Right lung (tissue), 10 donors: ENCODE measurements at places on chromosomes 6 and 20. TPM values are rescaled to one million over a fixed set of nuclear protein-coding genes. Genes with fewer than 3 reads are reported as not detected.

DNA sequence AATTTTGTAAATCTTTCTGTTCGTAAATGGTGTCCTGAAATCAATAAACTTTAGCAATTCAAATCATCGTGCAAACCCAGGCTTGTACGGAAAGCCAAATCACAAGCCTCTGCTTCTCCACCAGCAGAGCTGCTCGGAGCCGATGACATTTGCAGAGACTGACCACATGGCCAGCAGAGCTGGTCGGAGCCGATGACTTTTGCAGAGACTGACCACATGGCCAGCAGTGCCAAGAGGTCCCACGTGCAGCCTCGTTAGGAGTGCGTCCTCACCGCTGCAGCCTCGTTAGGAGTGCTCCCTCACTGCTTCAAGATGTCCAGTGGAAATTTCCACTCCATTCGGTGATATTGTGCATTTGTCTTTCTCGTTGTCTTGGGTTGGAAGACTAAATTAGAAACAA lies 28.5 kb downstream of the SMOC2 start:
- DNase-seq = no peak

- no peak for DNase-seq
These were observed 19.7 kb downstream of the TSHZ2 start for GRCh38 chr20:52991830-52992229.

- DNase-seq = no peak
These were observed 42.7 kb upstream of the AGPAT4 start for GRCh38 chr6:161316531-161316930.

DNA sequence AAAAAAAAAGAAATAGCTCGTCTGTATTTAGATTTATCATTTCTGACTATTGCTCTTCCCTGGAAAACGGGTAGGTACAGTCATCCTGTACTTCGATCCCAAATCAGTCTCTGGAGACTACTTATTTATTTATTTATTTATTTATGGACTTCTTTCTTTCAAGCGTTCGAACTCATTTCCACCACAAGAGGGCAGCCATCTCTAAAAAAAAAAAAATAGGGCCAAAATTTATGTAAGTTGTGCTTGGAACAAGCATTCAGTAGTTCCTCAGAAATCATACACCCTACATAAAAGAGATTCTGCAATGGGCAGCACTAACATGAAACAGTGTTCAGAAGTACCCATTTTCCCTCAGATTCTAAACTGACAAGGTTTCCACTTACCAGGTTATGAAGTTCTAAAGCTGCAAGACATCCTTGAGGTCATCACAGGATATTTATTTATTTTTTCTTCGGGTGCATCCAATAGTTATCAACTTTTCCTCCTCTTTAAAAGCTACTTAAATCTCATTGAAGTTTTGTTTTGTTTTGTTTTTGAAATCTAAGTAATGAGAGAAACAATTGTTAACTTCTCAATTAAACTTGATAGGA lies 1.9 kb upstream of the BMP2 start:
- peak; percentile 71 for DNase-seq

- no peak for DNase-seq
These were observed 123.4 kb upstream of the MAFB start for GRCh38 chr20:40812415-40812925.

GRCh38 chr6:84515067-84515466 lies 249.3 kb downstream of the TBX18 start:
- no peak for DNase-seq

DNA sequence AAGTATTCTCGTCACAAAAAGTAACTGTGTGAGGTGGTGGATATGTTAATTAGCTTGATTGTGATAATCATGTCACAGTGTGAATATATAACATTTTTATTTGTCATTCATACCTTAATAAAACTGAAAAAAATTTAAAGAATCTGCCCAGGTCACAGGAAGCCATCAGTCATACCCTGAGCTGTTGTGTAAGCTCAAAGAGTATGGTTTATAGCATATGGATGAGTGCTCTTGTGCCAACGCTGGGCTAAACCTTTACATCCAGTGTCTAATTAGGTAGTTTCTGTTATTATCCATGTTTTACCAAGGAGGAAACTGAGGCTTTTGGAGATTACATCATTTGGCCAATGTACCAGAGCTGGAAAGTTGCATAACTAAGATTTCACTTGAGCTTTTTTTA lies 11.4 kb downstream of the PKIG start:
- DNase-seq = no peak

Gene DLL1
- 13.7 TPM for polyA plus RNA-seq

Gene ALDH8A1
- polyA plus RNA-seq = 1.1 TPM

Gene PKIB
- polyA plus RNA-seq = 2.2 TPM

Gene SLC4A11
- polyA plus RNA-seq = 1.1 TPM

Gene ZNF184
- polyA plus RNA-seq = 13.4 TPM
